Right forelimb (tissue), 1 donor: ENCODE measurements at places on chromosomes 3 and 15.

DNA sequence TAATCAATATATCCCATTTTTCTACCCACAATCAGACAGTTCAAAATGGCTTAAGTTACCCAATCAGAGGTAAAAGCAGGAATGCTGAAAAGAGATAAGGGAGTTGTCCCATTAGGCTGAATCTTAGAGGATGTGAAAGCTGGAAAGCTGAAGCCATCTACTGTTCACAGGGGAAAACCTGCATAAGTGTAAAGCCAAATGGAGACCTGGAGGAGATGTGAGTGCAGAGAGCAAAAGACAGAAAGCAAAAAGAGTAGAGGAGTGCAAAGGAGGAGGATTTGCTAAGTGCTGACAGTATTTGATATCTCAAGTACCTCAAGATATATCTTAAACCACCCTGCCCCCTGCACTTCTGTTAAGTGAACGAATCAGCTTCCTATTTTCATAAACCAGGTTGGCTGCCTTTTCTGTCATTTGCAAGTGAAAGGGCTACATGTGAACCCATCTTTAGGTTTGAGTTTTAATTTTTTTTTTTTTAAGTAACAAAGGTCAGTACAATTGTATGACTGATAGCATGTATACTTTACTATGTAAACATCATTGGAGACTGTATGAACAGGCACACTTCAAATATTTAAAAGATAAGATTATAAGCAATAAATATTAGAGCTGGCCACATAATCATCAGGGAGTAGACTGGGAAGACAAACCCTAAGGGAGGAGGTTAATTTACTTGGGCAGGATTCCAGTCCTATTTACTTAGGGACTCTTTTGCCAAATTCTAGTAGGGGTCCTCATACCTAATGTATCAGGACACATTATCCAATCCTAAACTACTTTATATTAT, 22.8 kb upstream of the P2RY1 start:
- no peak for DNase-seq

DNA sequence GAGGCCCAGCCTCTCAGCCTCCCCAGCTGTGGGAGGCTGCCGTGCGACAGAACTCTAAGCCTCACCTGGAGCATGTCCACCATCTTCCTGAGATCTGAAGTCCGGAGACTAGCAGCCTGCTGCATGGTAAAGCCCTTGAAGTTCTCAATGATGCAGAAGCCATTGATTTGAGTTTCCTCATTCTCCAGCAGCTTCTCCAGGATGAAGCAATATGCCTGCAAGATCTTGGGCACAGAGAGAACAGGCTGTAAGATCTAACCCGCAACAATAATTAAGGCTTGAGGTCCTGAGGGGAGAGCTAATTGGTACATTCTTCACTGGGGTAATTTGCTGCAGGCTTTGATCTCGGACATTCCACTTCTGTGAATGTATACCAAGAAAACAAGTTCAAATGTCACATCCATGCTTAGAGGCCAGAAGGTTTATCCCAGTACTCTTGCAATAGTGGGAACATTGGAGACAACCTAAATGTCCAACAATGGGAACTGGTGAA, 9.7 kb downstream of the RLBP1 start:
- no peak for DNase-seq

DNA sequence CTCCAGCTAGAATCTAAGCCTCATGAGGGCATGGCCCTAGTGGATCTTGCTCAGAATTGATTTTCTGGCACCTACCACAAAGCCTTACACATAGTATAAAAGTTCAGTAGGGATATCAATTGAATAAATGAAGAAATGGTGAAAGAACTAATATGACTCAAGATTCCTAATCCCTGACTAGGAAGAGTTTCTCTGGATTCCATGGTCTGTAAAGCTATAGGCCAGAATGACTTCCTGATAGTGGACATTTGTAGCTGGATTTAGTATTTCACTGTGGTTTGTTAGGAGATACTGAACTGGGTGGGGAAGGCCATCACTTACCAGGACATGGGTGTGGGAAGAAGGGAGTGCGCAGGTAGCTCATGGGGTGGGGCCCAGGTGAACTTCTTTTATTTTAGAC, 168.9 kb downstream of the RAP2B start:
- DNase-seq: no peak

- DNase-seq: peak; percentile 76
Observed at GRCh38 chr15:84955089-84955848, 26.4 kb upstream of the PDE8A start.

- no peak for DNase-seq
Observed at GRCh38 chr15:50774450-50774849, 8.9 kb upstream of the SPPL2A start.

GRCh38 chr3:42852441-42852840, 23.2 kb downstream of the CYP8B1 start:
- DNase-seq: no peak

DNA sequence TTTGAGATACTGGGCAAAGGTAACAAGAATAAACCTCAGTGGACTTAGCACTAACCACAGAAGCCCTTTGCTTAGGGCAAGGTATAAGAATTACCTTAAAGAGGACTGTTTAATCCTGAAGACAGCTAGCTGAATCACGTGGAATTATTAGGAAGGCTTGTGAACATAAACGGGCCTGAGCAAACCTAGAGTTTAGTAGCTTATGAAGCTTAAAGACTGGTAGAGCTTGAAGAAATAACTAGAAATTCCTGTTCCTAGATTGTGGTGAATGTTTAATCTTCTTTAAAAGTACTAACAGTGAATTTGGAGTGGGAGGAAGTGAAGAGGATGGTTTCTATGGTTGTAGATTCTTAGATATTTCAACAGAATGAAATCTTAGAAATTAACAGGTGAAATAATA, 428.9 kb upstream of the THRB start:
- no peak for DNase-seq

DNA sequence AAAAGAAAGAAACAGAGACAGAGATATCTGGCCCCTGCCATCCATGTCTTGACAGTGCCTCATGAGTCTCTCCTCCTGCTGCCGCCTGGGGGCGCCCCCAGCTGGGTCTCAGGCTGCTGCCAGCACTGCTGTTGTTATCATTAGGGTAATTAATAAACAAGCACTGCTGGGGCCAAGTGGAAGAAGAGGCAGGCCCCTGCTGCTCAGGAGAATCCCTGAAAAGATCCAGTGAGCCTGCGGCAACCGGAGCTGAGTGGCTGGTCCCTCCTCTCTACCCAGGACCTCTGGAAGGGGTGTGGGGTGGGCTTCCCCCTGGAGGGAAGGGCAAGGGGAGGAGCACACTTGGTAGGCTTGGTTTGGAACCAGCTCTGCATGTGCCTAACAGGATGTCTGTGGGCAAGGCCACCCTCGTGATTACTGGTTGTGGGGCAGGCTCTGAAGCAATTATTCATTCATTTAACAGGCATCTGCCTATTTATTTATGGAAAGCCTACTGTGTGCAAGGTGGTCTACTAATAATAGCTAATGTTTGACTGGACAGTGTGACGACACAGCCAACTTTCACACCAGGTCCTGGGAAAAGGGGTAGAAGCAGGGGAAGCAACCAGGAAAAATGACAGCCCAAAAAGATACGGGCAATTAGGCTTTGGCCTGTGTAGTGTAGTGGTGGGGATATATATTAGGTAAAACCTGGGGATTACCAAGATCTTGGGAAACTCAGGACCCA, 1.2 kb upstream of the TYRO3 start:
- DNase-seq: peak; percentile 72

DNA sequence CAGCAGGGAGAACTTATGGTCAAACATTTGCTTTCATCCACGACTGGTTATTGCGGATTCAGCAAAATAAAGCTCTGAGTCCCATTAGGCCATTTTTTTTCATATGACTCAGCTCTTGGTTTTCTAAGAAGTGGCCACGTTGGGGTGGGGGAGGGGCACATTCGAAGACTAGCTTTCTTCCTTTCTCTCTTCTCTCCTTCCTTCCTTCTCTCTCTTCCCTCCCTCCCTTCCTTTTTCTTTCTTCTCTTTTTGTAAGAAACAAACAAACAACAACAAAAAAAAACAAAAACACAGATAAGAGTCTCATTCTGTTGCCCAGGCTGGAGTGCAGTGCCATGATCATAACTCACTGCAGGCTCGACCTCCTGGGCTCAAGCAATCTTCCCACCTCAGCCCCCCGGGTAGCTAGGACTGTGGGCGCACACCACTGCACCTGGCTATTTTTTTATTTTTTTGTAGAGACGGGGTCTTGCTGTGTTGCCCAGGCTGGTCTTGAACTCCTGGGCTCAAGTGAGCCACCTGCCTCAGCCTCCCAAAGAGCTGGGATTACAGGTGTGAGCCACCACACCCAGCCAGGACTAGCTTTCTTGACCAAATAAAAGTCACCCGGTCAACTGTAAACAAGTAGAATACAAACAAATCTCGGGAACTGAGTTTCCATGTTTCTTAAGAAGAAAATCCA, 41.6 kb downstream of the ABCC5 start:
- no peak for DNase-seq
